ENCODE measurements at places on chromosomes 2 and 18. TPM values are rescaled to one million over a fixed set of nuclear protein-coding genes. Genes with fewer than 3 reads are reported as not detected.

The RUFY4 gene
- 4.9 TPM for total RNA-seq

The STARD6 gene
- not detected for total RNA-seq

The CDH2 gene
- total RNA-seq: not detected

The GAD1 gene
- total RNA-seq: 1.6 TPM

- no peak overlapping the region for H3K27ac ChIP-seq
- no peaks in the 10 kb centered on the region for H3K36me3 ChIP-seq
- no peaks in the 10 kb centered on the region for H3K4me1 ChIP-seq
- DNase-seq: no peak
Measured at GRCh38 chr18:27608742-27609141, 423.6 kb upstream of the CHST9 start.

DNA sequence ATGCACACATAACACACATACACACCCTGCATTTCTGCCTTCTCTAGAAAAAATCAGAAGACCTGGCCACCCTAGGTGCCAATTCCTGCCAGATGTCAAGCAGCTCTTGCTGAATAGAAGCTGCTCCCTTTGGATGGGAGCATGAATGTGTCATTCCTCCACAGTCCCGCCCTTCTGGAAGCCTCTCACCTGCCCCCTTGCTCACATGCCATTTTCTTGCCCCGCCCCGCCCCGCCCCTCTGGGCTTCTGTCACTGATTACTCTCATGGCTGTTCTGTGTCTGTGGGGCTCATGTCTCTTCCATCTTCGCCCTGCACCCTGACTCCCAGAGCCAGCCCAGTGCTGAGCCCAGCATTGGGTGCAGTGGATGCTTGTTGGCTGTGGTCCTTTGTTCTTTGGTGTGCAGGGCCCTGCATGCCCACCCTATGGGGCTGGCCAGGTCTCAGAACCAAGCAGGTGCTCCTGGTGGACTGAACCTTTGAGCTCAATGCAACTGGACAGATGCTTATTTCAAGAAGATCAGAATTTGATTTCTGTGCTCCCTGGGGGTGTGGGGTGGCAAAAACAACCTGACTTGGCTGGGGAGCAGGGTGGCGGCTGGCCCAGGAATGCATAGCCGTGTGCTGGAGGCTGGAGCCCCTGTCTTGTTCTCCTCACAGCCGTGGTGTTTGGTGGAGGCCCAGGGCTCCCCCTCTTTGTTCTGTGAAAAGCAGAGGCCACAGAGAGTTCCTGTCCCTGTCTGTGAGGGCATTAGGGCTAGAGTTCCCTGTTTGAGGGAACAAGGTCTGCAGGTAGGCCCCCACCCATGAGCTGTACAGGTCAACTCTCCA, 140.6 kb upstream of the GLI2 start:
- no peaks in the 10 kb centered on the region for H3K4me1 ChIP-seq
- H3K36me3 ChIP-seq: no peaks in the 10 kb centered on the region
- H3K27me3 ChIP-seq: peaks cover 11% of the 10 kb centered on the region
- H3K27ac ChIP-seq: no peak overlapping the region
- no peak for DNase-seq
- H3K4me3 ChIP-seq: no peak overlapping the region

- DNase-seq: no peak
- H3K27ac ChIP-seq: no peak overlapping the region
- no peak overlapping the region for H3K4me3 ChIP-seq
Measured at GRCh38 chr2:113709022-113709421, 47.4 kb downstream of the SLC35F5 start.

DNA sequence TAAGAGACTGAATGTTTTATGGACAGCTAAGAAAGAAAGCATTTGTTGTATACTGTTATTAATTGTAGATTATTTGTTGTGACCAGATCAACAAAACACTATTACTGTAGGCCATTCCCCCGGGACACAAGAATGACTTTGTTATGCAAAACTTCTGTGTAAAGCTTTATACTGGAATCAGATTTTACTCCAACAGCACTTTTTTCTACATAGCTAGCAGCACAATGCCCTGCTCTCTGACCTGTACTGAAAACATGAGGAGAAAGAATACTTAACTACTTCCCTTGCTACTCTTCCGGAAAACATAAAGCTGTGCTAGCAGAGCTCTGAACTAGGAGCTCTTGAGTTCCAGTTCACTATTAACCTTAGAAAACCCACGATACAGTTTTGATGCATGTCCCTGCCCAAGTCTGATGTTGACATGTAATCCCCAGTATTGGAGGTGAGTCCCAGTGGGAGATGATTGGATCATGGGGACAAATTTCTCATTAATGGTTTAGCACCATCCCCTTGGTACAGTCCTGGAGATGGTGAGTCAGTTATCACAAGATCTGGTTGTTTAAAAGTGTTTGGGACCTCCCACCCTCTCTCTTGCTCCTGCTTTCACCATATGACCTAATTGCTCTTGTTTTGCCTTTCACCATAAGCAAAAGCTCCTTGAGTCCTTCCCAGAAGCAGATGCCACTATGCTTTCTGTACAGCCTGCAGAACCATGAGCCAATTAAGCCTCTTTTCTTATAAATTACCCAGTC, 601.1 kb upstream of the PIK3C3 start:
- no peaks in the 10 kb centered on the region for H3K27me3 ChIP-seq
- no peaks in the 10 kb centered on the region for H3K4me1 ChIP-seq
- no peak overlapping the region for H3K4me3 ChIP-seq
- no peaks in the 10 kb centered on the region for H3K36me3 ChIP-seq
- no peak for DNase-seq
- H3K27ac ChIP-seq: no peak overlapping the region

DNA sequence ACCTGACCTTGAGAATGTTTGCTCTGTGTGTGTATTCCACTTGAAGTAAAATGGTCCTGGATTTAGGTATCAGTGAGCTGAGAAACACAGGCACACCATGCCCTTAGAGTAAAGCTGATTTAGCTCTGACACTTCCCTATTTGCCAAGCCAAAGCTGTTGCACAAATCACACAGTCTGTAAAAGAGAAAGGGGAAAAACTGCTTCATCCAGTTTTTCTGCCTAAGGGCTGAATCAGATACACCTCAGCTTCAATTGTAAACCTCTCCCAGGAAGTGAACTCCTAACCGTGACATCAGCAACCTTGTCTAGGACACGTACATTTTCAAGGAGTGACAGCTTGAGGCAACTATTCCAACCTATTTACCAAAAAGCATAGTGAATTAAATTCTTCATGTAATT, 150.4 kb downstream of the NR4A2 start:
- H3K4me1 ChIP-seq: no peaks in the 10 kb centered on the region
- DNase-seq: no peak
- H3K27me3 ChIP-seq: peaks cover 7% of the 10 kb centered on the region
- H3K27ac ChIP-seq: no peak overlapping the region

DNA sequence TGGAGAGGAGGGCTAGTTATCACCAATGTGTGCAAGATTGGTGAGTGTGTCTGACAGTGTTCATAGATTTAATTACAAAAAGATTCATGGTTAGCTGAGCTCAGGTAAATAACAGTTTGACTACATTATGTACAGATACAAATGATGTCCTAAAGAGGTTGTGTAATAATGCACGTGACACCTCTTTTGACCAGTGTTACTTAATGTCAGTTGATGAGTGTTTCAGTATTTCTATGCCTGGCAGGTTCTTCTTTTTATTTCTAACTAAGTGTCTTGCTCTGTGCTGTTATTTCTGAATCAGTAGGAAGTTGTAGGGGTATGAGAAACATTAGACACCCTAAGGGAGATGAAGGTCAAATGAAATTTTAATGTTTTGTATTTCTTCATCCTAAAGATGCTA, 7.9 kb upstream of the INHBB start:
- peaks cover 51% of the 10 kb centered on the region for H3K27me3 ChIP-seq
- peaks cover 5% of the 10 kb centered on the region for H3K4me1 ChIP-seq
- H3K36me3 ChIP-seq: no peaks in the 10 kb centered on the region
- H3K27ac ChIP-seq: no peak overlapping the region

GRCh38 chr18:30248056-30248455, 794.5 kb downstream of the DSC3 start:
- H3K4me3 ChIP-seq: no peak overlapping the region
- H3K4me1 ChIP-seq: no peaks in the 10 kb centered on the region
- no peaks in the 10 kb centered on the region for H3K36me3 ChIP-seq
- no peak overlapping the region for H3K27ac ChIP-seq
- no peaks in the 10 kb centered on the region for H3K27me3 ChIP-seq
- DNase-seq: no peak

- no peaks in the 10 kb centered on the region for H3K36me3 ChIP-seq
- no peak for DNase-seq
- no peak overlapping the region for H3K4me3 ChIP-seq
- peaks cover 25% of the 10 kb centered on the region for H3K27me3 ChIP-seq
Measured at GRCh38 chr18:70295192-70296188, 6.6 kb downstream of the SOCS6 start.

GRCh38 chr2:98507891-98508708, 63.4 kb downstream of the INPP4A start:
- DNase-seq: no peak
- peaks cover 75% of the 10 kb centered on the region for H3K4me1 ChIP-seq
- peak overlapping the region; percentile 82 for H3K27ac ChIP-seq
- no peaks in the 10 kb centered on the region for H3K27me3 ChIP-seq
- peaks cover 37% of the 10 kb centered on the region for H3K36me3 ChIP-seq
- peak overlapping the region; percentile 38 for H3K4me3 ChIP-seq

DNA sequence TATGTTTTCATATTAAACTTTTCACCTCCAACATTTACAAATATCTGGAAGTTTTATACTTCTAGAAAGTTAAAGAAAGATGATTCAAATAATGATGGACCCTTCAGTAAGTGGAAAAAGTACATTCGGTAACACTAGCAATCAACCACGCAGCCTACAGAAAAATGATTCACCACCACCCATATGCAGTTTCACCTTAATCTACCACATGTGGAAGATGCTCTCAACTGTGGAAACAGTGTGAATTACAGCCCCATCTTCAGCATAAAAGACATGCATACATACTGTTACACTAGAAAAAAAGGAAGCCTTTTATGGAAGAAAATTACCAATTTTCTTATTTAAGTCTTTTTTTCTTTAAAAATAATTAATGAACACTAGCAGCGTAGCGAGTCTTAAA, 1.1 kb downstream of the SLC38A11 start:
- H3K4me1 ChIP-seq: peaks cover 2% of the 10 kb centered on the region
- no peak for DNase-seq
- peaks cover 29% of the 10 kb centered on the region for H3K27me3 ChIP-seq

DNA sequence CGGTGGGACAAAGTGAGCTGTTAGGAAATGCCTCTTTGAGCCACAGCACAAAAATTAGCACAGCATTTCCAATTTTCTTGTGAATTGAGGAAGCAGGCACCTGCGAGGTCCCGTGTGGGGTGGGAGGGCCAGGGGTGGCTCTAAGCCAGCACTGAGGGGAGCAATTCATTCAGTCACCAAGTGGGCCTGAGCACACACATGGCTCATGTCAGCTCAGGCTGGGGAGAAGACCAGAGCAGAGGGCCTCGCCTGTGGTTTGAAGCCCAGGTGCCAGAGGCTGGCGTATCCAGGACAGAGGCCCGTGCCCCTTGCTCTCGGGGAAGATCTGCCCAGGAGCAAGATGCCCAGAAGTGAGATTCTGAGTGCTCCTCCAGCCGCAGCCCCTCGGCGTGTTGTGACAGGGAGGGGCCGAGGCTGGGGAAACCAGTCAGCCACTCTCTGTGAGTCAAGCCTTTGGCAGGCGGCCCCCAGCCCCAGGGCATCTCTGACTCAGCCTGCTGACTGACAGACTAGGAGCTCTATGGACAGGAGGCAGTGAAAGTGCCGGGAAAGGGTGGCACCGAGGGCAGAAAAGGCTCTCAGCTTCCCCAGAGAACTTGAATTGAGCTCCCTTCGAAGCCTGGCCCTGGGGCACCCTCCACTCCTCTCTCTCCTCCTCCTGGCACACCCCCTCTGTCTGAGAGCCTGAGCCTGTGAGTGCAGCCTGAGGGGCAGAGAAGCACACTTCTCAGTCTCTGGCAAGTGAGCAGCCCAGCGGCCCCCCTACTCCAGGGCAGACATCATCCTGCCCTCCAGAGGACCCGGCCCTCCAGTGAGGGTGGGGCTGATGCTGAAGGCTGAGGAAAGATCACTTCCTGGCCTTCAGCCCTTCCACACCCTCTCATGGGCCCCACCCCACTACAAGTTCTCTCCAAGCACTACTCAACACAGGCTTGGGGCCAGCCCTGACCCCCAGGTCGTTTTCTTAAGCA, 32.3 kb downstream of the CYP26B1 start:
- DNase-seq: no peak
- no peaks in the 10 kb centered on the region for H3K27me3 ChIP-seq
- no peaks in the 10 kb centered on the region for H3K36me3 ChIP-seq

Measured in activated naive CD8-positive, alpha-beta T cell treated with anti-CD3 and anti-CD28 coated beads, Interleukin-2, amount 10 ng/mL, durations not matched to agents 7 days and 5 days (primary cell).